ENCODE measurements at places on chromosomes 3 and 15.
A peak's percentile ranks its signal among the peaks of the same experiment; 100 is the strongest.

- no peak for DNase-seq
These were observed 286.4 kb downstream of the ZIC4 start for GRCh38 chr3:147119989-147120388.

GRCh38 chr15:90813796-90814190 is 54.6 kb upstream of the FURIN start:
- no peak for DNase-seq

DNA sequence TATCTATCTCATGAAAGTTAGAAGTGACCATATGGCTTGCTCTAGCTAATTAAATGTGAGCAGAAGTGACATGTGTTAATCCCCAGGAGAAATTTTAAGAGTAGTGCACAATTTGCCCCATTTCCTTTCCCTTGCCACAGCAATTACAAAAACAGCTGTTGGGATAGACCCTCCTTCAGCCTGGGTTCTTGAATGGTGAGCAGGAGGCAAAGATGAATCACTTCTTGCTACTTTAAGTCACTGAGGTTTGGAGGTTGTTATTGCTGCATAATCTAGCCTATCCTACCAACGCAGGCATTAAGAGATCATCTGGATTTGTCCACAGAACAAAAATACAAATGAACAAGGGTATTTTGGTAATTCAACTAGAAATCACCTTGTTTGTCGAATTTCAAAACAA is 51.7 kb upstream of the CAPN7 start:
- no peak for DNase-seq

GRCh38 chr3:57852896-57853295 is 96.8 kb downstream of the SLMAP start:
- DNase-seq = no peak

DNA sequence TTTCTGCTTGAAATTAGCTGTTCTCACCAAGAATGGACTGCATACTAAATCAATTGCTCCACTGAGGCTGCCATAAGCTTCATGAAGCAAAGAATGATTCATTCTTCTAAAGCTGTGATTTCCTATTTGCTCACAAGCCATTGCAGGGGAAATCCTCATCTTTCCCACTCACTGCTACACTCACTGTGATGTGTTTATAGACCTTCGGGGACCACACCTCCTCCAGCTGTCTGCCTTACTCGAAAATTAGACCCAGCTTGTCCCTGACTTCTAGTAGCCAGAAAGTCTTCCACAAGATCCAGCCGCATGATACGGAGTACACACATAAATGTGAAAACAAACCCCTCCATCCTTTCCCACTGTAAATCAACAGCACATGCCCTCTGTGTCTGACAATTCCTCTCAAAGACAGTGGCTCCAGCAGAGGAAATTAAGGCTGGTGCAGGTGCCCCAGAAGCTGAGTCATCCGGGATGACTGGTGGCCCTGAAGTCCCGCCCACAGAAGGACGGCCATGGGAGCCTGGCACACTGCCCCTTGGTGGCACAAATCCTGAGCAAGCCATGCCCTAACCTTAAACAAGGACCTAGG is 172.0 kb downstream of the STT3B start:
- no peak for DNase-seq

DNA sequence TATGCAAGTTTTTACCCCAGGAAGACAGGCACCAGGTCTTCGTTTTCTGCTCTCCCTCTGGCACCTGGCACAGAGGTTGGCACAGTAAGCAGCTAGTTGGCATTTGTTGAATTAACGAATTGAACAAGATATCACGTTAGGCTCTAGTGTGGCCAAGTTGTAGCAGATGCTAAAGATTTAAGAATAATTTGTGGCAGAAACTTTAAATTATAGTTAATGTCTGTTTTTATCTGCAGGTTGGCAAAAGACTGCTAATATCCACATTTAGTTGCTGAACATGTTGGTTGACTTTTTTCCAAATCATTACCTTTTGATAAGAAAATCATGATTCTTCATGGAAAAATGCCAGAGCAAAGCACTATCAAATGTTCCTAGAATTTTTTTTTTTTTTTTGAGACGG is 8.1 kb downstream of the CHRNA5 start:
- no peak for DNase-seq

- no peak for DNase-seq
These were observed 797.5 kb downstream of the AGBL1 start for GRCh38 chr15:86877171-86877631.

DNA sequence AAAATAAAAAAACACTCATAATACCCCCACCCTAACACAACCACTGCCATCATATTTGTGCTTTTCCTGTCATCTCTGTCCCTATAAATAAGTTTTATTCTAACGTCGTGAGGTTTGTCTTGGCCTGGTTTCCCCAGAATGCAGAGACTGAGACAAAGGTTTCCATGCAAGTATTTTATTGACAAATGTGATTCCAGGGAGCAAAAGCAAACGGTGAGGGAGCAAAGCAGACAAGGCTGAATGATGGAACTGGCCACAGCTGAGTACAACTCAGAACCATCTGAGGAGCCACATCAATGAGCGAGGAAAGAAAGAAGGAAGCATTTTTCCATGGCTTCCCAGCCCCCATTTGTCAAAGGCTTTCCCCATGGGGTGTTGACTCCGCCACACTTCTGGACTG is 37.7 kb upstream of the LARS2 start:
- no peak for DNase-seq

GRCh38 chr3:58497097-58497496 is 5.2 kb downstream of the KCTD6 start:
- no peak for DNase-seq

DNA sequence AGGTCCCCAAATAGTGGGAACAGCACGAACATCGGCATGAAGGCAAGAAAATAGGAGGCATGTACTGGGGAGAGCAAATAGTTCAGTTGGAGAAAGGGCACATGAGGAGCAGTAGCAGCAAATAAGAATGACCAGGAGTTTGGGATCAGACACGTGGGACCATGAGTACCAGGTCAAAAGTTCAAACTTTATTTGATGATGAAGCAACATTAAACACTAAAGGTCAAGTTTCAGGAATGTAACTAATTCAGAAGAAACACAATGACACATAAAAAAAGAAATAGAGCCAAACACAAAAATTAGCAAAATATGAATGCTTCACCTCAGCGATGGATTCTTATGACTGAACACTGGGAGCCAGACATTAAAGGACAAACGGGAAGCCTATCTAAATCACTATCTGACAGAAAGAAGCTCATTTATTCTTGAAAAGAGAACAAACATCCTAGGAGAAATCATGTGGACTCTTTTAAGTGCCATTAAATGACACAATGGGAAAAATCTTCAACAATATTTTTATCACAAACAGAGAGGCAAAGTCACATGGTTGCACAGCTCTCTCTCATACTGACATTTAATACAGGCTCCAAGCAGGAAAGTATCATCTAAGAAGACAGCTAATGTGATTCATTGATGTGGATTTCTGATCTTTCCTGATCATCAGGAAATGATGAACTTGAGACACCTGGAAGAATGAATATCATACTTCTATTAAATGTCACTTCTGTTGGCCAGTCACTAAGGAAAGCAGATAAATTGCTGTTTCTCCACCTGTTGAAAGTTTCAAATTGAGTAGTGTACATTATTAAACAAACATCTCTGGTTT is 216.9 kb upstream of the THBS1 start:
- DNase-seq = no peak

DNA sequence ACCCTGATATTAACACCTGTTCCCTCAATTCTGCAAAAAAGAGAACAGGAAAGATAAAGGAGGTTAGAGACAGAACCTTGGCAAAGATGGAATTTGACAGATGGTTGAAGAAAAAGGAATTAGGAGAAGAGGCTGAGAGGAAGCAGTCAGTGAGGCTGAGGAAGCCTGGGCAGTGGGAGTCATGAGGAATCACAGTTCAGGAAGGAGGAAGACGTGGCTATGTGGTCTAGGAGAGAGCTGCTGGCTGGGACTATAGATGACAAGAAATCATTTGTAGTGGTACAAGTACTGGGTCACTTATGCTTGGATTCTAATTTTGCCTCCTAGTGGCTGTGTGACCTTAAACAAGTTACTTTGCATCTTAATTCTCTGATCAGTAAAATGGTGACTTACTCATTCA is 49.0 kb downstream of the LARS2 start:
- DNase-seq = no peak

GRCh38 chr15:48330855-48331795 is at the start of gene DUT:
Gene DUT, plus strand, starts transcription at chr15:48331429. Its CDS starts 87 bp downstream, at chr15:48331516.
- DNase-seq = peak; percentile 83

DNA sequence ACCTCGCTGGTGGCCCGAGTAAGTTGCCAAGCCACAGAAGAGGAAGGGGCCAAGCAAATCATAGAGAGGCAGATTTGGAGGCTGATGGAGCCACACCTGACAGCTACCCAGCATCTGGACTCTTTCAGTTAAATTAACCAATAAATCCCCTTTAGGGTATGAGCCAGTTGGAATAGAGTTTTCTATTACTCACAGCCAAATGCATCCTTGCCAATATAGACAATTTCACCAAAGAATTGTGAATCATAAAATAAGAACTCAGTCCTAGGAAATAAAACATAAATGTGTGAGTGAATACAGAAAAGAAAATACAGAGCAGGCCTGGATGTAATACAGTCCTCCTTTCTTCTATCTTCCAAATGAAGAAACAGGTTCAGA is 161.6 kb upstream of the ANKRD28 start:
- DNase-seq = no peak

DNA sequence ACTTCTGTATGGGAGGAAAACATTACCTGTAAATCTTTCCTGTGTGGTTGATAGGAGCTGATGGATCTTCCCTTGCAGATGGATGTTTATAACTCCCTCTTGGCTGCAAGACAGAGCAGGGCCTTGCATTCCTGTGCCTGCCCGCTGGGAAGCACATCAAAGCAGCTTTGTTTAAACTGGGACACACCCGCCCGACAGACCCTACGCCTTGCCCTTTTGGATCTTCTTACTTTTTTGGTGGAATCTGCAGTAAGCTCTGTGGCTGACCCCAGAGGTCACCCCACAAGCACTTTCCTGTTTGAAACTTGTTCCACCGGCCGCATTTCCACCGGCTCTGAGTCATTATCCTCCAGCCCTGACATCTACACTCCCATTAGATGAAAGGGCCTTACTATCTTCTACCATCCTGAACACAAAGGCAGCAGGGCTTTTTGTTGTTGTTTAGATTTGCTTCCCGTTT is 244.1 kb upstream of the STT3B start:
- peak; percentile 74 for DNase-seq

- no peak for DNase-seq
These were observed 49.5 kb downstream of the SLC25A26 start for GRCh38 chr3:66270288-66270687.

DNA sequence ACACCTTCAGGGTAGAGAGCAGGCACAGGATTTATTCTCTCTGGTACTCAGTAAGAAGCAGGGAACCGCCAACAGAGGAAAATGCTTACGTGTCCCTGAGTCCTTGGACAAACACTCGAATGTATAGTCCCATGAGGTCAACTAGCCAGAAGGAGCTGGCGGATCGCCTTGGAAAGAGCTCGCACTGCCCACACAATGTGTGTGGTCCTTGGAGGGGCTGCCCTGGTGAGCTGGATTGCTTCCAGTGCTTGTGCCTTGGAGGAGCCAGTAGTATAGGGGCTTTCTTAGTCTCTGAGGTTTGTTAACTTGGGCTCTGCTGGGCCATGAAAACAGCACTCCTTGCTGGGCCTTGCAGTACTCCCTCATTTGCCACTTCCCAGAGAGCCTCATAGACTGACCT is 40.7 kb upstream of the VILL start:
- no peak for DNase-seq

GRCh38 chr3:31096661-31097395 is 202.4 kb upstream of the GADL1 start:
- no peak for DNase-seq

DNA sequence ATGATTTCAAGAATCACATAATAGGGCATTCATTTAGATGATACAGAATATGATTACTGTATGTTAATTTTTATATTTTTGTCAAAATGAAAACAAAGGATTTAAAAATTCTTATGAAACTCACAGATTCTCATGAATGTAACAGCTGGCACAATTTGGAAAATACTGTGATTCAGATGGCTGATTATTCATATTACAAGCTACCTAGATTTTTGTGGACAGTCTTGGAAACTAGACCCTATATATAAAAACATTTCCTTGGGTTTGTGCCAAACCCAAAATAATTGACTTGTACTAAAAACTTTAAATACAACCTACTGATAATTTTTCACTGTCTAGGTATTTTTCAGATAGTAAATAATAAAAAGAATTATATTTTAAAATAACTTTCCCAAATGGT is 26.2 kb downstream of the ZBED2 start:
- DNase-seq = no peak

DNA sequence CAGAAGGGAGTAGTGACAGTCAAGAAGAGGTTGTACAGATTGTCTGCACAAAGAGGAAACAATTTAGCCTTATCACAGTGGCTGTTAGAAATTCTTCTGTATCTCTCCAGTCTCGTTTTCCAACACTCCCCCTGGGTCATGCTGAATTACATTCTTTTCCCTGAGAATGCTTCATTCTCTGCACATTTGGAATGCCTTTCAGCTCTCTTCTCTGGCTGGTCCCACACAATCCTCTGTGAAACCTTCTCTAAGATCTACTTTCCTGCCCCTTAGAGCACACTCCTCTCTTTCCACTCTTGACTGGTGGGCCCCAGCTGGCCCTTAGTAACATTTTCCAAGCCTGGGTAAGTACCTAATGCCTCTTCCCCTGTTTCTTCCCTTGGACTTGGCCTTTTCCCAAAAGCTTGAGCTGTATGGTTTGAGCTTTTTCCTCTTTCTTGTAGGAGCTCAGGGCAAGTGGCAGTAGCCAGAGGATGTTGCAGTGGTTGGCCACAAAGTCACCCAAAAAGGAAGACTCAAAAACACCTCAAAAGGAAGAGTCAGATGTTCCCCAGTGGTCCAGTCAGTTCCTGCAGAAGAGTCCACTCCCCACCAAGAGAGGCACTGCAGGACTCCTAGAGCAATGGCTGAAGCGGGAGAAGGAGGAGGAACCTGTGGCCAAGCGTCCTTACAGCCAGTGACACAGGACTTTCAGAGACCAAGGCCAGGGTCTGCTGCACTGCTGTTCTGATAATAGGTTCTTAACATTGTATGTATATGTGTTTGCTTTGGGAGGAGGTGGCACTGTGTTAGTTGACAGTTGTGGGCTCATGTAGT is 25.7 kb downstream of the HMCES start:
- DNase-seq = no peak

DNA sequence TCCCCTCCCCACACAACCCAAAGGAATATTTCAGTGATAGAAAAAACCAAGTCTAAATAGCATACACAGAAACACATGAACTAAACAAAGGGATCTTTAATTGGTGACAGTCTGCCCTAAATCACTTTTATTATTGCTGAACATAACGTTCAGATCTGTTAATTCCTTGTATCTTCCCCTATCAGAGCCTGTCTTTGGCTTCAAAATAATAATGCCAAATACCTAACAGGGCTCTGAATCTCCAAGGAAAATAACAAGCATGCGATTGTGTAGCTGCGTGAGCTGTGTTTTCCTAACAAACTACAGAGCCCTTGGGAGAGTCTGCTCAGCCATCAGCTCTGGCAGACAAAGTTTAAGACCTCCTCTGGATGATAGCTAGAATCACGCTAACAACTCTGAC is 1010.1 kb downstream of the ROBO1 start:
- DNase-seq = no peak

- DNase-seq = no peak
These were observed 41.6 kb downstream of the SH3BP5 start for GRCh38 chr3:15290736-15291135.

DNA sequence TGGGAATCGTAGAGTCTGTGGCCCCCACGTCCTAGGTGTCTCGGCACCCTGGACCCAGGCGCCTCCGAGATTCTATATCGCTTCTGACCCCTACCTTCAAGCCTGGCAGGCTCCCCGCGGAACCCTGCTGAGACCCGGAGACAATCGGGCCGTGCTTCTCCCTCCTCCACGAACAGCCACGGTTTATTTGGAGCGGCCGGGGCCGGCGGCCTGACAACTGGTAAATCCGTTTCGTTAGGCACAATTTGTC is 1.4 kb downstream of the GATA2 start:
- no peak for DNase-seq

Data from type B pancreatic cell (in vitro differentiated cells).